ENCODE measurements at places on chromosomes 2 and 18.

GRCh38 chr2:212975333-212975732, 176.1 kb downstream of the IKZF2 start:
- DNase-seq: no peak

- no peak for DNase-seq
Observed at GRCh38 chr2:119691651-119692245, 12.7 kb downstream of the TMEM177 start.

- no peak for DNase-seq
Observed at GRCh38 chr18:74509856-74510769, 13.9 kb downstream of the CNDP2 start.

DNA sequence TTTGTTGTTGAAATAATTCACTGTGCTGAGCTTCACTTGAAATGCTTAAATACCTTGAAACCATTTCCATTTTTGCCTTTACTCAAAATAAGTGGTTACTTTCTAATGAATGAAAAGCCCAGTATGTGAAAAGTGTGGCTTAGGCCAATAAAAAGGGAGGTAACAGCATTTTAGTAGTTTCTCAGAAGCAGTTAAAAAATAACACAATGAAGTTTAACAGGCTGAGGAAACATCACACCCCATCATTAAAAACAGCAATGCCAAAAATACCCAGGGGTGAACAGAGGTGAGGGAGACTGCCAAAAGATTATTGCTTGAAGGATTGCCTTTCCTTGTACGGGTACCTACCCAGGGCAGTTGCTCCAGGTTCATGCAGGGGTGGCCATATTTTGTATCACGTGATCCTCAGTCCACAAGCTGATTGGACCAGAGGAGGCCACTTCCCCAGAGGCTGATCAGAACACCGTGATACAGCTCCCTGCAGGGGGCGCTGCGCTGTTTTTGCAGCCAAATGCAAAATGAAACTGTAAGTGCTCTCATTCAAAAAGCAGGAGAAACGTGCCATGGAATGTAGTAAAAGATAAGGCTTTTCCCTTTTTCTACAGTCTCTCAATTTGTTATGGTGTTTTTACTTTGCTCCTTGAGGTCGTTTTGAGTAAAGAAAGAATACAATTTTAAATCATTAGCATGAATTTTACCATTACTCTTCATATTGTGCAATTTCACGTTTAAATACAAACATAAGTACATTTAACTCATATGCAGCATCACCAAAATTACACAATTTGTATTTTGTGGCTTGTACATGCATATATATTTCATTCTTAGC, 70.2 kb upstream of the SH3BP4 start:
- DNase-seq: peak; percentile 64

DNA sequence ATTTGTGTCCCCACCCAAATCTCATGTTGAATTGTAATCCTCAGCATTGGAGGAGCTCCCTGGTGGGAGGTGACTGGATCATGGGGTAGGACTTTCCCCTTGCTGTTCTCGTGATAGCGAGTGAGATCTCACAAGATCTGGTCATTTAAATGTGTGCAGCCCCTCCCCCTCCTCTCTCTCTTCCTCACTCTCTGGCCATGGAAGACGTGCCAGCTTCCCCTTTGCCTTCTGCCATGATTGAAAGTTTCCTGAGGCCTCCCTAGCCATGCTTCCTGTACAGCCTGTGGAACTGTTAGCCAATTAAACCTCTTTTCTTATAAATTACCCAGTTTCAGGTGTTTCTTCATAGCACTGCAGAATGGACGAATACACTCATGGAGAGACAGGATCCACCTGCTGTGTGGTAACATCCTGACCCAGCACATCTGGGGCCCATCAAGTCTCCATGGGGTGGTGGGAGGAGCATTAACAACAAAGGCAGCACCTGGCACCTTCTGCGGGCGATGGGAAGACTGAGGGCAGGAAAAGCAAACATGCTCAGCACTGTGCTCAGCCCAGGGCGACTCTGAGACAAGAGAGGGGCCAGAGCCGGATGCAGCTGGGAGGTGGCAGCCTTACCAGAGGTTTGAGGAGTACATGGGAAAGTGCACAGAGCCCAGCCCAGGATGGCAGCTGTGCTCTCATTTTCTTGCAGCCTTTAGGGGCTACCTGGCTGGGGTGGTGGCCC, 16.2 kb upstream of the ALPP start:
- DNase-seq: no peak

GRCh38 chr2:91839904-91840868, 3031.0 kb upstream of the TEKT4 start:
- no peak for DNase-seq

DNA sequence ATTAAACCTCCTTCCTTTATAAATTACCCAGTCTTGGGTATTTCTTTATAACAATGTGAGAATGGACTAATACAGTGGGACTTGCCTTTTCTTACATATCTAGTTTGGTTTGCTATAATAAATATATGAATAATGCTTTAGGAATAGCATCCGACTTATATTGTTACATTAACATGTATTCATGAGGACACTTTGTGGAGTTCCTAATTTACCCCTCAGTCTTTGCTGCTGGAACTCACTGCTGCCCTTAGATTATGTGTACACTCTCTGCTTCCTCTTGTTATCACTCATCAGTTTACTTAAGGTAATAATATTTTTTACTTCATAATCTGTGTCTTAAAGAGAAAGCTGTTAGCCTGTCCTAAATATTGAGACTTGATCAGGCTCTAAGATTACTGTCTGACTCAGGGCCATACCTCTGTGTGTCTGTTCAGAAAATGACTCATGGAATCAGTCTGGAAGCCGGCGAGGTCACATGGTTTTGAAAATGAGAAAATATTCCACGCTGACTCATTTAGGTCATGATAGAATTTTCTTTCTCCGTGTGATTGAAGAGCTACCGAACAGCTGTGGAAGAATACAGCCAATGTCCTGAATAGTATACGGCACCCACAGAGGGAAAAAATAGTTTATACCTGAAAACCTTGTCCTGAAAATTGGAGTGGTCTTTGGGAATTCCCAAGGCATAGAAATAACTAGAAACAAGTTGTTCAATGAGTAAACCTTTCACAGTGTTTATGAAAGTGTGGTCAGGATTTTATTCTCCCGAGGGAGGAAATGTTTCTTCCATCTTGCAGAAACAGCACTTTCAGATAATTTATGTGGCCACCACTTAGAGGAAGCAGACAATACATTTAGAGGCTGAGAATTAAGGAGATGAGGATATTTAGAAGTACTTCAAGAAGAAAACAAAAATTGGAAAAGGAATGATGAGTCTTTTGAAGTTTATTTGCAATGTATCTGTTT, 156.4 kb downstream of the DSEL start:
- DNase-seq: no peak

- DNase-seq: no peak
Observed at GRCh38 chr2:191748059-191748461, 70.1 kb downstream of the NABP1 start.

GRCh38 chr2:118554616-118555015, 292.8 kb downstream of the EN1 start:
- no peak for DNase-seq

DNA sequence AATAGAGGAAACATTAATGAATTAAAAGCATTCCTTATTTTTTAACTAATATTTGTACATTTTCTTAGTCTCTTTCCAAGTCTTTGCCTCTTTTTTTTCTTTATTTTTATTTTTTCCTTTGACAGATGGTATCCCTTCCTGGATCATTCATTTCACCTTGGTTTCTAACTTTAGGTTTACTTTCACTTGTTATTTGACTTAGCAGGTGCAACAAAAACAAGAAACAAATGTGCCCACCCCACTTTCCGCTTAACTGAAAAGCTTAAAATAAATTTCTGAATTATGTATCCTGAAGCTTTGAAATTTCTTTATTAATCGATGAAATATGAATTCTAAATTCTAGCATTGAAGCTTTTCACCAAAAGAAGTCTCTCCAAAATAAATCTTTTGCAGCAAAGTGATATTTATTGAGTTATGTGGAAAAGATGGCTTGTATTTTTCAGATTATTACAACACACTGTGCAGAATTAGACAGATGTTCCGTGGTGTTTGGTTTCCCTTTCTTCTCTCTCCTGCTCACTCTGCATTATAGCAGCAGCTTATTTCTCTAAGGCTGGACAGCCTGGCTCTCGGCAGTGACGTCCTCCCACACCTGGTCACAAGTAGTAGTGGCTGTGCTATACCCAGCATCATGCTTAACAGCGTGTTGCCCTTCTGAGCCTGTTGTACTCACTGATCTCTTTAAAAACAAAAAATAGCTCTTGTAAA, 99.1 kb upstream of the ZNF397 start:
- DNase-seq: no peak

- no peak for DNase-seq
Observed at GRCh38 chr18:57921708-57922107, 118.6 kb upstream of the ATP8B1 start.

GRCh38 chr2:136211701-136212100, 93.8 kb upstream of the CXCR4 start:
- DNase-seq: no peak

GRCh38 chr2:74099271-74099670, 48.4 kb downstream of the BOLA3 start:
- DNase-seq: no peak

DNA sequence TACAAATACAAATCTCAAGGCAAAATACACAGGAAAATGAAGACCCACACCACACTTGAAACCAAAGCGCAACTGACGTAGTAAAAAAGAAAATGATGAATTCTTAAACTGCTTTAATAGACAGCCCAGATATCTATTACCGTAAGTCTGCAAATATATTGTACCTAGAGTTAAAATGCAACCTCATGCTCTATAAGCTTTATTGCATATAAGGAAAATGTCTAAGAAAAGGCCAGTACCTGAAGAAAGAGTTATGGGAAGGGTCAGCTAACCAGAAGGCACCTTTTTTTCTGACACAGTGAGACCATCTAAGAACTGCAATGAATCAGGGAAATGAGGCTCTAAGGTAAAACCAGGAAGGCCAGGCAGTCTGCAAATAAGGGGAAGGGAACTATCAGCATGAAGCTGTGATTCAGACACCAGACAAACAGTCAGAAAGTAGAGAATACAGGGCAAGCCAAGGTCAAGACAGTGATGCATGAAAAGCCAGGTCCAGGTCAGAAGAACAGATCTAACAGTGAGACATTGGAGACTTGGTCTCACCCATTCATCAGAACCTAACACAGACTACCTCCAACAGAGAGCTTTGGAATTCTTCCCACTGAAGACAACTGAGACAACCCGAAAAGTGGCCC, 46.9 kb downstream of the PDE11A start:
- DNase-seq: no peak

DNA sequence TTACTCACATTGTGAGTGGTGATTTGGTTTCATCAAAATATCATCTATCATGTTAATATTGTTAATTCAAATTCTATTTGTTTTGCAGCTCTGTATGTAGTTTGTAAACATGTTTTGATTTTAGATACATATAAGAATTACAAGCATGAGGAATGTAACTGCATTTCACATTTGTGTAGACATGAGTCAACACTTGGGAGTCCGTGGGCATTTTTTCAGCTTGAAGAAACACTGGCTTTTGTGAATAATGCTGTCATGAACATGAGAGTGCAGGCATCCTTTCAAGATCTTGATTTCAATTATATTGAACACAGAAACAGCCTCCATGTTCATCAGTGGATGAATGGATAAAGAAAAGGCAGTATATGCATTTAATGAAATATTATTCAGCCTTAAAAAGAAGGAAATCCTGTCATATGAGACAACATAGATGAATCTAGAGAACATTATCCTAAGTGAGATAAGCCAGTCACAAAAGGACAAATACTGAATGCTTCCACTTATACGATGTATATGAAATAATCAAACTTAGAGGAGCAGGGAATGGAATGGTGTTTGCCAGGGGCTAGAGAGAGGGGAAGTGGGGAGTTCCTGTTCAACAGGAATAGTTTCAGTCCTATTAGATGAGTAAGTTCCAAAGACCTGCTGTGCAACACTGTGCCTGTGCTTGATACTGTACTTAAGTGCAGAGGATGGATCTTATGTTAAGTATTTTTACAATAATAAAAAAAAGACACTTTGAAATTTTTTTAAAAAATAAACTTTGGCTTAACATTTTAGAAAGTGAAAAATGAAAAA, 194.9 kb downstream of the LRATD1 start:
- no peak for DNase-seq

DNA sequence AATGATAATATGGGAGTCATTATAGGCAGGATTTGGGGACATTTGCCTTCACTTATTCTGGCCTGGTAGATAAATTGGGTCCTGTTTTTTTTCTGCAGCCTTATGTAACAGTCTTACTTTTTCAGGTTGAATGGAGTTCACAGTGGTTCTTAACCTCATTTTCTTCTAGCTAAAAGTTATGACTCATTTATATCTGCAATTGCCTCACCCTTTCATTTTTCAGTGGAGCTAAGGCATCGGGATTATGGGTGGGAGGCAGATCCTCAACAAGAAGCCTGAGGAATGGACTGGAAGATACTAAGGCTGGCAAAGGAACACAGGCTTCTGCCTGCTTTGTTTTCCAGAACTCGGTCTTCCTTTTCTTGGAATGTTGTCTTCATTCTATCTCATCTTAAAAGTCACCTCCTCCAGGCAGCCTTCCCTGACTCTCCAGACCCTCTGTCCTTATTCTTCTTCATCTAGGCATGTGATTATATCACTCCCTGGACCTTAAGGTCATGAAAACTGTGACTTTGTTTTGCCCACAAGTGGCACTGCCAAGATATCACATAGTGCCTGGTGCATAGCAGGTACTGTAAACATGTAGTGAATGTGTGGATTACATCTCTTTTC, 41.0 kb upstream of the ACSL3 start:
- DNase-seq: no peak

- DNase-seq: no peak
Observed at GRCh38 chr18:36856815-36857214, 27.9 kb downstream of the KIAA1328 start.

GRCh38 chr2:188524519-188525113, 232.9 kb downstream of the GULP1 start:
- peak; percentile 67 for DNase-seq

All from SK-N-DZ (cell line).